ENCODE measurements at places on chromosomes 11 and 22.

DNA sequence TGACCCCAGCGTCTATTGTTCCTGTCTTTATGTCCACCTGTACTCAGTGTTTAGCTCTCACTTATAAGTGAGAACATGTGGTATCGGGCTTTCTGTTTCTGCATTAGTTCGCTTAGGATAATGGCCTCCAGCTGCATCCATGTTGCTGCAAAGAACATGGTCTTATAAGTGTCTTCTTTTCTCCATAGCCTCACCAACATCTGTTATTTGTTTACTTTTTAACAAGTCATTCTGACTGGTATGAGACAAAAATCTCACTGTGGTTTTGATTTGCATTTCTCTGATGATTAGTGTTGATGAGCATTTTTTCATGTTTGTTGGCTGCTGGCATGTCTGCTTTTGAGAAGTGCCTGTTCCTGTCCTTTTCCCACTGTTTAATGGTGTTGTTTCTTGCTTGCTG, 21.7 kb upstream of the SLN start:
- DNase-seq: no peak

- no peak for DNase-seq
Observed at GRCh38 chr11:64924910-64925284, 408 bp downstream of the PPP2R5B start.

- peak; percentile 72 for DNase-seq
Observed at GRCh38 chr11:72724851-72725723, 27.1 kb downstream of the ARAP1 start.

DNA sequence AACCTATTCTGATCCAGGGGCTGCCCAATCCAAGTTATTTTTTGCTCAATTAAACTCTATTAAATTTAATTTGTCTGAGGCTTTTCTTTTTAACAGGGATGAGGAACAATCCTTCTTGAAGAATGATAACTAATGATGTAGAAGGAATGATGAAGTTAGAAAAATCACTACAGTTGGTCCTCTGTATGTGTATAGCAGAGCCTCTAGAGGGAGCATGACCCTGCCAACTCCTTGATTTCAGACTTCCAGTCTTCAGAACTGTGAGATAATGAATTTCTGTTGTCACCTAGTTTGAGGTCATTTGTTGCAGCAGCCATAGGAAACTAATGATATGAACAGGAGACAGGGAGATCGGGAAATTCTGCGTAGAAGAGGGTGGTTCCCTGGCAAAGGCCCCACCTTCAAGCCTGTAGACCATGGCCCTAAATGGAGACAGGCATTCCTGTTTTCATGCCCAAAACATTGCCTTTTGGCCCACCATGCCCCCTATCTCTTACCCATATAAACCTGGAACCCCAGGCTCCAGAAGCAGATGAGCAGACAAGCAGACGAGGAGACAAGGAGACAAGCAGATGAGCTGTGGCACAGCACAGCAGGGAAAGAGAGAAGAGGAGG, 7.7 kb upstream of the QSER1 start:
- no peak for DNase-seq

GRCh38 chr11:95241681-95242081, 10.7 kb upstream of the SESN3 start:
- DNase-seq: peak; percentile 20

GRCh38 chr11:73760135-73760678, 667 bp downstream of the RAB6A start:
- no peak for DNase-seq

GRCh38 chr11:77030834-77031414, 3.3 kb upstream of the B3GNT6 start:
- no peak for DNase-seq

DNA sequence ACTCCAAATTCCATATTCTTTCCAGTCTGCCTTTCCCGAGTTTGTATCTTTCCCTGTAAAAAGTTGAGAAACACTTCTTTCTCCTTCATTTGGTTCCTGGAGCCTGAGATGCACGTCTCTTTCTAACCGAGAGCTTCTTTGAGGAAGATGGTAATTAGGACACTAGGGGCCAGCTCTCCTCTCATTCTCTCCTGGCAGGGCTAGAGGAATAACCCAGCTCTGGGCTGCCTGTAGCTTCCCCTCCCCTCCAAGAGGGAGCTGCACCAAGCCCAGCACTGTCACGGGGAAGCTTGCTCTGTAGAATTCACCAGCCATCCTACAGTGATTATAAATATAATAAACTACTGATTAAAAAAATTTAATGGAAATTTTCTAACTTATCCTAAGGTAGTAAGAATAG, 26.9 kb downstream of the UBASH3B start:
- no peak for DNase-seq

GRCh38 chr11:79055856-79056631, 384.8 kb downstream of the TENM4 start:
- no peak for DNase-seq

- no peak for DNase-seq
Observed at GRCh38 chr11:44199816-44200215, 104.3 kb downstream of the EXT2 start.

- no peak for DNase-seq
Observed at GRCh38 chr11:3147626-3148025, 17.5 kb downstream of the OSBPL5 start.

DNA sequence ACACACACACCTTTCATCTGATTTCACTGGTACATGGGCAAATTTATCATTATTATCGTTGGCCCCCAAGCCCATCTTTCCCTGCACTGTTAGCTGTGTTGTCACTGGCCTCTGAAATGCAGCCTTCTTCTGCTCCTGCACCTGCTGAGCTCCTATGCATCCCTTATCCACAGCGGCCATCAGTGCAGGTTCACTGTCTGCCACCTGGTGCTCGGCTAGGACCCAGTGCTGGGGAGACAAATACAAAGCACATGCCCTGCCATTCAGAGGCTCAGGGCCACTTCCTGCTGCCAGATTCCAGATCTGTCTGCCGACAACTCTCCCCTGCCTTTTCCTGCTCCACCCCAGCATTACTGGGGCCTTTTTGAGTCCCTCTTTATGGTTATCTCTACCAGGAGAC, 1205.4 kb downstream of the TBC1D22A start:
- DNase-seq: no peak

- no peak for DNase-seq
Observed at GRCh38 chr11:1997755-1998154, at the start of gene H19. TSS of gene H19 (minus strand) at chr11:1997842.

DNA sequence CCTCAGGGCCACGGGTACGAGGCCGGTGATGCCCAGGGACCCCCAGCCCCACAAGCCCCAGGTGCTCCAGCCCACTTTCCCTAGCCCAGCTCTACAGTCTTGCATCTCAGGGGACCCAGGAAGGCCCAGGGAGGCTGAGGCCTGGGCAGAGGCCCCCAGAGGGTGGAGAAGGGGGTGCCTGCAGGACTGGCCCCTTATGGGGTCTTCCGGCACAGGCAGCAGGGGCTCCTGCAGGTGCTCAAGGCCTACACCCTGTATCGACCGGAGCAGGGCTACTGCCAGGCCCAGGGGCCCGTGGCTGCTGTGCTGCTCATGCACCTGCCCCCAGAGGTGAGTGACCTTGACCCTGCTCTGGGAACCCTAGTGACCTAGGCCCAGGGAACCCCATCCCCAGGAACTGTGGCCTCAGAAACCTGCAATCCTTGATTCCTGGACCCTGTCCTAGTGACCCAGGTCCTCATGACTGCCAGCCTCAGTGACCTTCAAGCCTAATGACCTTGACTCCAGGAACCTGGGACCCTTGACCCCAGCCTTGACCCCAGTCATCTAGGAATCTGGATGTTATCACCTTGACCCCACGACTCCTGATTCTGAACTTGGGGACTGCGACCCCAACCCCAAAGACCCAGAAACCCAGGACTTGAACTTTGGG, 1.9 kb downstream of the TBC1D10C start:
- no peak for DNase-seq

GRCh38 chr22:27593378-27593777, 208.2 kb downstream of the MN1 start:
- no peak for DNase-seq

GRCh38 chr11:1992111-1992510, 5.5 kb downstream of the H19 start:
- no peak for DNase-seq

DNA sequence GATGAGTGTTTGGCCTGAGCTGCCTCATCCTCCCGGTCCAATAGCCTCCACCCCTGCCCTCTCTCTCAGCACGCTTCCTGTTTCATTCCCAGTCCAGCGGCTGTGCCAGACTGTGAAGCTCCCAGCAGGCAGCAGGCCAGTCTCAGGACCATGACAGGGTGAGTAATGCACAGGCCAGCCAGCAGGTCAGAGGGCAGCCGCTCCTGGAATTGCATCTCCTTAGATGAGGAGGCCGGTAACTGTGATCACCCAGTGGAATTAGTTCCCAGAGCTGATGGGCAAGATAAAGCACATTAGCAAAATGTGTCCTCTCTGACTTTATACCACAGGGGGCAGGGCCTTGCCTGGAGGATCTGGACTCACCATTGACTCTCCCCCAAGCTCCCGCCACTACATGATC, 251.2 kb downstream of the ETS1 start:
- DNase-seq: no peak

- DNase-seq: peak; percentile 0
Observed at GRCh38 chr11:46967962-46968361, 31.4 kb downstream of the CSTPP1 start.

GRCh38 chr11:14065141-14065540, 102.6 kb downstream of the SPON1 start:
- DNase-seq: no peak

DNA sequence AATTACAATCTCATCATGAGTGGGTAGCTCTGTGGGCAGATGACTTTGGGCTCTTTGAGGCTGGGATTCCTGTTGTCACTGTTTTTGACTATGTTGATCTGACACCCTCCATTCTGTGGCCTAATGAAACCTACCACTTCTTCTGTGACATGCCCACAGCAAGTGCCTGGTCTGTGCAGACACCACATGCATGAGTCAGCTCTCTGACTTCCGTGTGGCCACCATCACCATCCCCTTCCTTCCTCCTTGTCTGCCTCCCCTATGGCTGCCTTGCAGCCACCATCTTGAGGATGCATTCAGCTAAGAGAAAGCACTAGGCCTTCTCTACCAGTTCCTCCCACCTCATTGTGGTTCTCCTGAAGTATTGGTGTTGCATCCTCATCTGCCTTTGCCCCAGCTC, 15.3 kb upstream of the OR10V1 start:
- DNase-seq: peak; percentile 83

DNA sequence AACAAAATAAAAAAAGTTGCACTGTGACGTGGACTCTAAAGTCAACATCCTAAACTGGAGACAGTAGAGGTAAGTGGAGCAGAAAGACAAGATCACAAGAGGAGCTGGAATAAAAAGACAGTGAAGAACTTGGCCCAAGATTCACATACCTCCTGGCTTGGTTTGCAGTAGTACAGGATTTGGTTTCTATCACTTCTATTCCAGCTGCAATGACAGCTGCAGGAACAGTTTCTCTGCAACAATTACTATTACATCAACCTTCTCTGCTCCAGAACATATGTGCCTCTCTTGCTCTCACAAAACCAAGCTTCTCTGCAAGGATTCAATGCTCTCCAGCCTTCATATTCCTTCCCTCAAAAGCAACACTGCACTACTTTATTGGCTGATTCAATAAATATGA, 7.8 kb upstream of the KDM2A start:
- DNase-seq: no peak

- no peak for DNase-seq
Observed at GRCh38 chr11:75301601-75302345, 49.7 kb downstream of the ARRB1 start.

- DNase-seq: peak; percentile 28
Observed at GRCh38 chr11:81497202-81497804, 1236.4 kb downstream of the FAM181B start.

DNA sequence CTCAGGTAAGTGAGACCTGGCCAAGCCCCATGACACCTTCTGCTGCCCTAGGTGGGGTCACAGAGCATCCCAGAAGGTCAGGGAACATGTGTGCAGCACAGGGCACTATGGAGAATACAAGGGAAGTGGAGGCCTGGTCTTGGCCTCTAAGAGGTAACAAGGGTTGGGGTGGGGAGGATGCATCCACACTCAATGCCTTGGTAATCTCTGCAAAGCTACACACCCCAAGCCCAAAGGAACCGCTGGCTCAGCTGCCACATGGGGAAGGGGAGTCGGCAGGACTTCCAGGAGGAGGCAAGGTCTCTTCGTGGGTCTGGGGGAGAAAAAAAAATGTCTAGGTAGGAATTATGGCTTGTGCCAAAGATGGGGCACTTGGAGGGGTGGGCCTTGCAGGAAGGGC, 17.3 kb downstream of the CD5 start:
- DNase-seq: no peak

DNA sequence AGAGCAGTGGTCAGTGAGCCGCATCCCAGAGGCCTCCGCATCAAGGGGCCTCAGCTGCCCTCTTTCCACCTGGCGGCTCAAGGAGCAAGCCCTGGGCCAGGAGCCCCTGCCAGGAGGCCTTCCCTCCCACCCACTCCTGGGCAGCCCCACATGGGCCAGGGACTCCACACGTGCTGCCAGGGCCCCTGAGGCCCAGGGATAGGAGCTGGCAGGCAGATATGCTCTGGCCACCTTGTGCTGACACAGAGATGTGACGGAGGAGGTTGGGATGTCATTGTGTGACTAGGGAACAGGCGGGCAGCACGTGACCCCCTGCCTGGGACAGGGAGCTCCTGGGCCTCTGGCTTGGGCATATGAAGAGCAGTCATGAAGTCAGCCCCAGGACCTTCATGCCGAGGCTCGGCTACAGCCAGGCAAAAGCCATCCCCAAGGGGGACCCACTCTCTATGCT, 77.9 kb downstream of the PIWIL3 start:
- DNase-seq: no peak

DNA sequence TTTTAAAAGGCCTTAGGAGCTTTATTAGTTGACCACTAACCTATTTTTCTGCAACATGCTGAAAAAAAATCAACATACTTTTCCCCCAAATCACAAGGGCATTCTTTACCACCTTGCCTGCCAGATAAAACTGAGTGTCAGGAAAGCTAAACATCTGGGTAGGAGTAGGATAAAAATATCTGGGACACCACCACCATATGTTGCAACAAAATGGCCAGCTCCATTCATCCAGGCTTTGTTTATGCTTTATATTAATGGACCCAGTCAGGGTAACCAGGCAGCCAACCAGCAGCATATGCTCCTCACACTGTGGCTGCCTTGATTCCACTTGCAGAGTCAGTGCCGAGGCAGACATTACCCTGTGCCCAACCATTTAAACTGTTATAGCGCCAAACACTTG, 1024.5 kb downstream of the LRRC4C start:
- no peak for DNase-seq

GRCh38 chr11:65298655-65299179, 15.9 kb upstream of the CDC42EP2 start:
- DNase-seq: no peak

DNA sequence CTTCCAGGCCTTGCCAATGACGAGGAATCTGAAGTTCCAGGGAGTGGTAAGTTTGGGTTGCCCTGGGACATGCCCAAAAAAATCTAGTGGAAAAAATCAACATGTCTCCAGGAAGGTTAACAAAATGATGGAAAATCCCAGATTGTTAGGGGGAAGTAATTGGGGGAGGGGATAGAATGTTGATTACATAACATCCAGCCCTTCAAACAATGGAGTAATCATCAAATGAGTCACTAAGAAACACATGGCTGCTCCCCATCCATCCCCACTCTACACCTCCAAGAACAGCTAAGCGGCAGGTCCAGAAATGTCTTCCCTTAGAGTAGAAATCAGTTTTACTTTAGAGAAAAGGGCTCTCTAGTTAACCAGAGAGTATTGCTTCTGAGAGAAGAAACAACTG, 94.9 kb downstream of the ETS1 start:
- DNase-seq: peak; percentile 5

Data from MV-4-11 (cell line).